Naive thymus-derived CD8-positive, alpha-beta T cell (primary cell): ENCODE measurements at places on chromosomes 6 and 20. TPM values are rescaled to one million over a fixed set of nuclear protein-coding genes. Genes with fewer than 3 reads are reported as not detected.

DNA sequence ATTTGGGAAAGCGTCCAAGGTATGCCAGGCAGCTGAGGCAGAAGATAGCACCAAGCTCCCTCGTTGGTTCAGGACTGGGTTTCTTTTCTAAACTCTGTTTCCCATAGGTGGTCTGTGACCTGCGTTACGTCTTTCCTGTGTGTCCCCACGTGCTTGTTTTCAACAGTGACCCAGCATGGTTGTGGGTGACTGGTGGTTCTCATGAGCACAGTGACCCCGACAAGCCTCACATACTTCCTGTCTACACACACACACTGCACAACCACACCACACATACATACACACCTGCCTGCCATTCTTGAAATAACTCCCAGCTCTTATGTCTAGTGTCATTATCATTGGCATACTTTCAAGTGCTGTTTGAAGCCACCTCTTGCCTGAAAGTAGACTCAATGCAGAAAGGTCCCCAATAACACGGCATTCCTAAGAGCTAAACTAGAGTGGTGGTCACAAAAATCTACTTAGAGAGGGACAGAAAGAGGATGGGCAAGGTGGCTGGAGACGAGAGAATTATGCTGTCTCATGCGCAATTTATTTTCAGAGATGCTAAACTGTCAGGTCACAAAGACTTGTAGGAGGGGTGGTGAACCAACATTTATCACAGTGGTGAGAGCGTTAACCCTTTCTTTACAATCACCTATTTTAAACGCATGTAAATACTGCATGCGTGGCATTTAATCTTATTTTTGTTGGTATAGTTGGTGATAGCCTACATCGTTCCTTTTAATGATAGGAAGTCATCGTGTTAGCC lies 66.7 kb downstream of the GCNT2 start:
- H3K4me1 ChIP-seq = peaks cover 1% of the 10 kb centered on the region
- no peak overlapping the region for H3K4me3 ChIP-seq
- H3K27me3 ChIP-seq = no peaks in the 10 kb centered on the region
- no peak overlapping the region for H3K27ac ChIP-seq
- DNase-seq = no peak
- H3K36me3 ChIP-seq = peaks cover 6% of the 10 kb centered on the region

DNA sequence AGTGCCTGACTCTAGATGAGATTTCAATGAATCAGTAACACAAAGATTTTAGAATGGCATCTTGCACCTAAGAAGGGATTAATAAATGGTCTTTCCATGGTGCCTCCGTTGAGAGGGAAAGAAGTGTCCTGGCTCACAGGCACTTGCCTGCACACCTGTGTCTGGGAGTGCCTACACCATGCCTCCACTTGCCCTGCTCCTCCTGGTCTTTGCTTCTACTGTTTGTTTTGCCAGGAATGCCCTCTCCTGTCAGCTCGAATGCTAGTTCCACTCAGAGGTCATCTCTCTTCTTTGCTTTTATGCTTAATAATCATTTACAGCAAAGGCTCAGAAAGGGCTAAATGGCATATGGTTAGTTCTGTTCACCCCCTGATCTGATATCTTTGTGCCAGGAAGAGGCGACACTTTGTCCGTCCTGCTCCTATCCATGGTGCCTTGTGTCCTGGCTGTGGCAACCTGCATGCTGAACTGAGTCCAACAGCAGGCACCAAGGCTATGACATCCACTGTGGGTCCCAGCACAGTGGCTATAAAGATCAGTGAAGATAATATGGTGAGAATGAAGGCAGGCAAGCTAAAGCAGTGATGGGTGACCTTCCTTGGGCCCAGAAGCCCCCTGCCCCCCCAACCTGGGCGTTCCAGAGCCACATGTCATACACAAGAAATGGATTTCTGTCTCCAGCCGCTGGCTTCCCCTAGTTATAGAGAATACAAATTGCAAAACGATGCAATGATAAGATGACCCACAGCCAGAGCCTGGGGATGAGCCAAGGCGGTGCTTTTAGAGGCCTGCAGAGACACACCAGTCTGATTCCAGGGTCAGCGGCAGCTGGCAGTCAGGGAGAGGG lies 1.4 kb downstream of the C6orf132 start:
- no peak overlapping the region for H3K4me3 ChIP-seq
- no peaks in the 10 kb centered on the region for H3K36me3 ChIP-seq
- DNase-seq = no peak
- H3K4me1 ChIP-seq = peaks cover 16% of the 10 kb centered on the region
- H3K27ac ChIP-seq = no peak overlapping the region

DNA sequence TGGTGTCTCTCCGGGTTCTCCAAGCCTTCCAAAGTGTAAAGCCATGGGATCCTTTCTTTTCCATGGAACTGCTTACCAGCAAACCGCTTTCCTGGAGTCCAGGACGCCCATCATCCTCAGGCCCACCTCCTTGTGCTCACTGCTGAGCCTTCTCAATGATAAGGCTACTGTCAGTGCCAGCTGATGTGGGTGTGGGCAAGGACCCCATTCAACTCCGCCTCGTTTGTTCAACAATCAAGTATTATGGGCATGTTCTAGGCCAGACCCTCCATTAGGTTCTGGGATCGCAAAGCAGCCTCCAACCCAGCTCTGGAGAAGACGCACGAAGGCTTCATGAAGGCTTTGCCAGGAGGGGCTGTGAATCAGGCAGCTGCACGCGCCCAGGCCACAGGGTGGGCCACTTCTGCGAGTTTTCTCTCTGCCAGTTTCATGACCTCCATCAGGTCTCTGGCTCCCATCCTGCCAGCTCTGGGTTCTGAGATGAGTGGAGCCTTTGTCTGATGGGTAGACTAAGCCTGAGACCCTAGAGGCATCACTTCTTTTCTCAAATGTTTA lies 177.1 kb downstream of the MRPL14 start:
- peaks cover 14% of the 10 kb centered on the region for H3K36me3 ChIP-seq
- H3K4me3 ChIP-seq = no peak overlapping the region
- peaks cover 10% of the 10 kb centered on the region for H3K27me3 ChIP-seq
- H3K27ac ChIP-seq = no peak overlapping the region

- H3K27ac ChIP-seq = no peak overlapping the region
- no peak overlapping the region for H3K4me3 ChIP-seq
- DNase-seq = no peak
- H3K4me1 ChIP-seq = no peaks in the 10 kb centered on the region
- H3K36me3 ChIP-seq = peaks cover 7% of the 10 kb centered on the region
- peaks cover 24% of the 10 kb centered on the region for H3K27me3 ChIP-seq
Measured at GRCh38 chr6:40042232-40042631, 108.0 kb upstream of the MOCS1 start.

- H3K27ac ChIP-seq = no peak overlapping the region
- H3K27me3 ChIP-seq = no peaks in the 10 kb centered on the region
- H3K4me3 ChIP-seq = no peak overlapping the region
- DNase-seq = no peak
- no peaks in the 10 kb centered on the region for H3K4me1 ChIP-seq
Measured at GRCh38 chr6:137323860-137324259, 104.7 kb upstream of the IFNGR1 start.

GRCh38 chr6:134097114-134097707 lies 44.8 kb upstream of the SLC2A12 start:
- H3K36me3 ChIP-seq = no peaks in the 10 kb centered on the region
- no peaks in the 10 kb centered on the region for H3K4me1 ChIP-seq
- peak; percentile 60 for DNase-seq
- H3K27me3 ChIP-seq = peaks cover 15% of the 10 kb centered on the region
- no peak overlapping the region for H3K4me3 ChIP-seq

DNA sequence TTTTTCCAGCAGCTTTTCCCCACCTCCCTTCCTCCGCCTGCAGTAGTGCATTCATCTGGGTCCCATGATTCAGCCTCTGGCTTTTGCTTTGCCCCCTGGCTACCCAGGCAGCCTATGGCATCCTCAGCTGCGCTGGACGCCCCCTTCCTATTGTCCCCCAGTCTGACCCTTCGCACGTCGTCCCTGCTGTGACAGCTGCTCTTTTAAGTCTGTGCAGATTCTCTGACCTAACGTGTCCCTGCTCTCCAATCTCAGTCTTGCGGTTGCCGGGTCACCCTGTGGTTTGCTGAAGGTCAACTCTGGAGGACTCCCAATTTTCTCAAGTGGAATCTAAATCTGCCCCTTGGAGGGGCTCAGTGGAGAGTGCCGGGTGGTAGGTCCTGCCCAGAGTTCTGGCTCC lies 294.3 kb downstream of the CDC5L start:
- no peak overlapping the region for H3K27ac ChIP-seq
- H3K4me3 ChIP-seq = no peak overlapping the region
- H3K36me3 ChIP-seq = no peaks in the 10 kb centered on the region
- H3K27me3 ChIP-seq = no peaks in the 10 kb centered on the region
- no peaks in the 10 kb centered on the region for H3K4me1 ChIP-seq

DNA sequence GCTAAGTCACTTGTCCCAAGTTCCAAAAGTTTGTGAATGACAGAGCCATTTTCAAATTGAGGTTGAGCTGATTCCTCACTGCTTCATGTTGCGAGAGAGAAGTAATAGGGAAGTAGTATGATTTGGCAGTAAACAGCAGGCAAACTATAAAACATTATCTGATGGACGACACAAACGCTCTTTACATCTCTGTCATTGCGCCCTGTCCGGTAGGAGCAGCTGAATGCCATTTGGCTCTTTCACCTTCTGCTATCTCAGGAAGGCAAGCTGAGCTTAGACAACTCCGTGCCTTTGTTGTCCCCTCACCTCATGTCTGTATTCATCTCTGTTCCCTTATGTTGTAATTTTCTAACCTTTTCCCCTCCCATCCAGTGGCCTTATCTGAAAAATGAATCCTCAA lies 440.7 kb upstream of the FLRT3 start:
- DNase-seq = no peak
- H3K36me3 ChIP-seq = no peaks in the 10 kb centered on the region
- H3K4me3 ChIP-seq = no peak overlapping the region
- no peaks in the 10 kb centered on the region for H3K4me1 ChIP-seq

DNA sequence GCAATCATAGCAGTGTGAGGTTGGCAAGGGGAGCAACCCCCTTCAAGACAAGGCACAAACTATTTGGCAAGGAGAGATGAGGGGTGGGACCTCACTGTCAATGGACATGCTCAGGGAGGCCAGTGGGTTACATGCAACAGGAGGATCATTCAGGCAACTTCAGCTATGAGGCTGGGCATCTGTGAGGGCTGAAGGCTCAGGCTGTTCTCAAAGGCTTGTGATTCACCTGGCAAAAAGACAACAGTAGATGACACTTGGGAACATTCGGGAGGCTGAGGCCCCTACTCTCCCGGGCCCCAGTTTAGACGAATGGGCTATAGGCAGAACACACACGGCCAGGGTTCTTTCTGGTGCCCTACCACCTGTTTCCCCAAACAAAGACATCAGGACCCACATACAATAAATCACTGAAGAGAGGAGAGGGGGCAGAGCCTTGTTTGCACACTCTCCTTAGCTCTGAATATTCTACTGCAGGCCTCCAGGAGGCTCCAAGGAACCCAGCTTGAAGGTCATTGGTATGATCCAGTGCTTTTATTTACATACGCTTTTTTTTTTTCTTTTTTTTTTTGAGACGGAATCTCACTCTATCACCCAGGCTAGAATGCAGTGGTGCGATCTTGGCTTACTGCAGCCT lies 7.9 kb downstream of the TUBB start:
- H3K4me3 ChIP-seq = no peak overlapping the region
- no peaks in the 10 kb centered on the region for H3K27me3 ChIP-seq
- peaks cover 23% of the 10 kb centered on the region for H3K4me1 ChIP-seq
- H3K27ac ChIP-seq = peak overlapping the region; percentile 84
- no peak for DNase-seq

- no peaks in the 10 kb centered on the region for H3K4me1 ChIP-seq
- no peaks in the 10 kb centered on the region for H3K36me3 ChIP-seq
- no peak for DNase-seq
- no peak overlapping the region for H3K4me3 ChIP-seq
- peaks cover 3% of the 10 kb centered on the region for H3K27me3 ChIP-seq
Measured at GRCh38 chr6:3648724-3649123, 102.8 kb downstream of the PXDC1 start.

- H3K27ac ChIP-seq = no peak overlapping the region
- H3K4me3 ChIP-seq = no peak overlapping the region
- peaks cover 24% of the 10 kb centered on the region for H3K4me1 ChIP-seq
- H3K27me3 ChIP-seq = no peaks in the 10 kb centered on the region
- H3K36me3 ChIP-seq = peaks cover 13% of the 10 kb centered on the region
- DNase-seq = no peak
Measured at GRCh38 chr20:48661575-48662455, 166.0 kb downstream of the PREX1 start.

DNA sequence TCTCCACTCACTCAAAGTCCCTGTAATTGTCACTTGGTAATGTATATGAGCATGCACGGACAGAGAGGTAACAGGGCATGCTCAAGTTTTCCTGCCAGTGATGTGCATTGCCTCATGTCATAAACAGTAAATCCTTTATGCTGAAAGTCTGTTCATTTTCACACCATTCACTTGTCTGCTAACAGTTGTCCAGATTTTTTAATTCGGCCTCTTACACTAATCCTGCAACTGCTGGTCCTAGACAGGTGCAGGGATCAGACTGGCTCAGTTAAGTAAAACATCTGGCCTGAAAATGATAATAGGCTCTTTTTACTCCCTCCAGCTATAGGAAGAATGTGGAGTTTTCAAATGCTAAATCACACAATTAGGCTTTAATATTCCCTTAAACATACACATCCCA lies 185.4 kb upstream of the VGLL2 start:
- H3K27me3 ChIP-seq = no peaks in the 10 kb centered on the region
- H3K27ac ChIP-seq = no peak overlapping the region
- H3K4me1 ChIP-seq = no peaks in the 10 kb centered on the region
- no peaks in the 10 kb centered on the region for H3K36me3 ChIP-seq
- no peak for DNase-seq

- H3K27me3 ChIP-seq = no peaks in the 10 kb centered on the region
- H3K4me1 ChIP-seq = no peaks in the 10 kb centered on the region
Measured at GRCh38 chr6:156410649-156411048, 366.5 kb upstream of the ARID1B start.

- H3K36me3 ChIP-seq = no peaks in the 10 kb centered on the region
- peaks cover 2% of the 10 kb centered on the region for H3K4me1 ChIP-seq
- H3K27ac ChIP-seq = no peak overlapping the region
- H3K4me3 ChIP-seq = no peak overlapping the region
Measured at GRCh38 chr6:11969092-11969491, 43.0 kb upstream of the HIVEP1 start.

GRCh38 chr20:8398263-8399051 lies 266.4 kb downstream of the PLCB1 start:
- H3K27me3 ChIP-seq = peaks cover 2% of the 10 kb centered on the region
- H3K4me3 ChIP-seq = no peak overlapping the region
- DNase-seq = no peak
- no peaks in the 10 kb centered on the region for H3K36me3 ChIP-seq

- H3K36me3 ChIP-seq = no peaks in the 10 kb centered on the region
- H3K4me3 ChIP-seq = no peak overlapping the region
- H3K4me1 ChIP-seq = peaks cover 45% of the 10 kb centered on the region
- H3K27me3 ChIP-seq = no peaks in the 10 kb centered on the region
- H3K27ac ChIP-seq = no peak overlapping the region
Measured at GRCh38 chr6:119339941-119340456, 9.6 kb downstream of the MAN1A1 start.

- H3K27me3 ChIP-seq = peaks cover 32% of the 10 kb centered on the region
- no peaks in the 10 kb centered on the region for H3K36me3 ChIP-seq
- DNase-seq = no peak
- H3K4me1 ChIP-seq = peaks cover 2% of the 10 kb centered on the region
- H3K4me3 ChIP-seq = no peak overlapping the region
- no peak overlapping the region for H3K27ac ChIP-seq
Measured at GRCh38 chr6:46719099-46719498, 16.1 kb downstream of the PLA2G7 start.

Gene SLC17A2
- not detected for total RNA-seq

Gene FBXO5
- 7.8 TPM for total RNA-seq

Gene HLA-DQB1
- 13.6 TPM for total RNA-seq

Gene SPATA25
- total RNA-seq = 4.8 TPM

Gene DEFB119
- not detected for total RNA-seq

Gene GJA1
- total RNA-seq = not detected

Gene OR2H1
- not detected for total RNA-seq

Gene OR2J3
- total RNA-seq = not detected
